ENCODE measurements at places on chromosomes 4 and X. TPM values are rescaled to one million over a fixed set of nuclear protein-coding genes. Genes with fewer than 3 reads are reported as not detected.

GRCh38 chrX:24979081-24979480 is 36.7 kb downstream of the ARX start:
- DNase-seq: no peak

GRCh38 chr4:53553486-53554210 is 37.6 kb downstream of the LNX1 start:
- no peak for DNase-seq

- no peak for DNase-seq
Observed at GRCh38 chrX:13855689-13856450, 39.0 kb upstream of the GPM6B start.

DNA sequence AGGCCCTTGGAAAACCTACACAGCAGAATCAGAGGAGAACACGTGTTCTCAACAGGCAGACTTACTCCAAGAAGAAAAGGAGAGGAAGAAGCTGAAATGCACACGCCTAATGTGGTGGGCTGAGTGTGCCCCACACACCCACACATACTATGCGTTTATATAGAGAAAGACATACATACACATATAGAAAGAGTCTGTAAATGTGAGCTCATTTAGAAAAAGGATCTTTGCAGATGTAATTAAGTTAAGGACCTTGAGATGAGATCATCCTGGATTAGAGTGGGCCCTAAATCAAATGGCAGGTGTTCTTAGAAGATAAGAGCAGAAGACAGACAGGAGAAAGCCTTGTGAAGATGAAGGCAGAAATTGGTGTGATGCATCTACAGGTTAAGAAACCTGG is 87.2 kb upstream of the KLF3 start:
- DNase-seq: no peak

- no peak for DNase-seq
Observed at GRCh38 chr4:117610706-117611308, 423.5 kb upstream of the NDST3 start.

GRCh38 chr4:110268352-110268751 is 69.9 kb upstream of the ELOVL6 start:
- no peak for DNase-seq

ZNF732 gene
- 2.2 TPM for total RNA-seq

CLDN22 gene
- not detected for total RNA-seq

MAGEB10 gene
- total RNA-seq: not detected

GRCh38 chrX:68833448-68833805 is 4.6 kb downstream of the EFNB1 start:
- DNase-seq: no peak

SPARCL1 gene
- total RNA-seq: 0.41 TPM

DNA sequence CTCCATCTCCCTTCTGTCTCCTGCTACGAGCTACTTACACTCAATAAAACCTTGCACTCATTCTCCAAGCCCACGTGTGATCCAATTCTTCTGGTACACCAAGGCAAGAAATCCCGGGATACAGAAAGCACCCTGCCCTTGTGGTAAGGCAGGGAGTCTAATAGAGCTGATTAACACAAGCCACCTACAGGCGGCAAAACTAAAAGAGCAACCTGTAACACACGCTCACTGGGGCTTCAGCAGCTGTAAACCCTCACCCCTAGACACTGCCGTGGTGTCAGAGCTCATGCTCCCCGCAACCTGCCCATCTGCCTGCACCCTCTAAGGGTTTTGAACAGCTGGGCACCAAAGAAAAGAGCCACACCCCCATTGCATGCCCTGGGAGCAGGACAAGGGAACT is 755.4 kb upstream of the HTR2C start:
- no peak for DNase-seq

- DNase-seq: no peak
Observed at GRCh38 chrX:9515973-9516538, 51.2 kb downstream of the TBL1X start.

DNA sequence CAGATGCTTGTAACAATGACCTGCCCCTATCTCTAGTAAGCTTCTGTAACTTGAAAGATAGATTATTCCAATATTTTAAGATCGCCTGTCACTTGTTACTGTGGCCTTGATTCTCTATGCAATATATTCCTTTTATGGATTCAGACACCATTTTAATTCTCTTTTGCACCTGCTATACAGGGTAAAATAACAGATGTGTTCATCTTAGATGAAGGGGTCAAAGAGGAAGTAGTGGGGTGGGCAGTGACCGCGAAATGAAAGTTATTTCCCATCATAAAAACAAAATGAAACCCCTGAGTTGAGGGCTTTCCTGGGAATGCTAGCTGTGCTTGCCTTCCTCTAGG is 175.9 kb downstream of the TSPAN5 start:
- no peak for DNase-seq

DNA sequence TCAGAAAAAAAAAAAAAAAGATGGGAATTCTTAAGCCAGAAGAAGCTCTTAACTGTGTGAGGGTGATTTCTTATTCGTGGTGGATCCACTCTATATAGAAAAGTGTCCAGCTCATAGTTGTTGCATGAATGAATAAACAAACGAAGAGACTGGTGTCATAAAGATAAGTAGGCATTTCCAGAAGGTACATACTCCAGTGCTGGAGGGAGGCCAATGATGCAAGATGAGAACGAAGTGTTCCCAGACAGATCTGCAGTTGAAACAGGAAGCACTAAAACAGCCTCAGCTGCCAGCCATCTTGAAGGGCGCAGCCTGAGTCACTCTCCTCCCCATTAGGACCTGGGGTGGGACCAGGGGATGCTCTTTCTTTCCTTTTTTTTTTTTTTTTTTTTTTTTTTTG is 47.4 kb upstream of the HOPX start:
- DNase-seq: no peak
